SJCRH30 (cell line): ENCODE measurements at places on chromosomes 16 and 17.

DNA sequence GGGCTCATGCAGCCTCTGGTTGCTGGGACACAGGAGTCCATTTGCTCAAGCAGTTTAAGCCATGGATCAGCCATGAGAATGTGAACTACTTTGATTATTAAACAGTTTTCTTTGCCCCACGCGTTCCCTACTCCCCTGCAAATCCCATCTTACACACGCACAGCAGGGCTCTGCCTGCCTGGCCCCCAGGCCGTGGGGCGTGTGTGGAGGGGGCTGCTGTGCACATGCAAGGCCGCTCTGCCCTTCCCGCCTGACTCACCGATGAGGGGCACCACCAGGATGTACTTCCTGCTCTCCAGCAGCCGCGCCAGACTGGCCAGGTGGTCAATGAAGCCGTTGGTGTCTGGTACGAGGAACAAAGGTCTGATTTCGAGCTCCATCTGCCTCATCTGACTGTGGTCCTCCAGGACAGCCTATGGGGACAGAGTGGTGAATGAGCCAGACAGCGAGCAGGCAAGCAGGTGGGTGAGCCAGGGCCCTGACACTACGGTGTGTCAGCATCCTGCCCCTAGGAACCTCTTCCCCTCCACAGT, 13.7 kb downstream of the HIC1 start:
- peak; percentile 49 for DNase-seq

- DNase-seq = peak; percentile 40
Observed at GRCh38 chr17:74082886-74083285, 120.6 kb upstream of the RPL38 start.

DNA sequence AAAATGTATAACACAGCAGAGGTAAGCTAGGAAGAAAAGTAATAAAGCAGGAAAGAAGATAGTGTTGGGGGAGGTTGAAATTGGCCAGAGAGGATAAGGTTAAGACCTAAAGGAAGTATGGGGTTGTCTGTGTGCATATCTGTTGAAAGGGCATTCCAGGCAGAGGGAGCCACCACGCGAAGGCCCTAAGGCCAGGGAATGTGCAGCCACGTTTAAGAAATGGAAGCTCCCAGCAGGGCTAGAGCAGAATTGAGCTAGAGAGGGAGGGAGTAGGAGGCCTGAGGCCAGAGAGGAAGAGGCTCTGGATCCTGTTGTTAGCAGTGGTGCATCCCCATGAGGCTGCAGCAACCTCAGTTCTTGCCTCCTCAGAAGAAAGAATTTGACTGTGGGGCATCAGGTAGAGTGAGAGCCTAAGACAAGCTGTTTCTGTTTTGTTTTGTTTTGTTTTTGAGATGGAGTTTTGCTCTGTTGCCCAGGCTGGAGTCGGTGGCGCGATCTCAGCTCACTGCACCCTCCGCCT, 59.0 kb upstream of the CACNG5 start:
- DNase-seq = no peak

DNA sequence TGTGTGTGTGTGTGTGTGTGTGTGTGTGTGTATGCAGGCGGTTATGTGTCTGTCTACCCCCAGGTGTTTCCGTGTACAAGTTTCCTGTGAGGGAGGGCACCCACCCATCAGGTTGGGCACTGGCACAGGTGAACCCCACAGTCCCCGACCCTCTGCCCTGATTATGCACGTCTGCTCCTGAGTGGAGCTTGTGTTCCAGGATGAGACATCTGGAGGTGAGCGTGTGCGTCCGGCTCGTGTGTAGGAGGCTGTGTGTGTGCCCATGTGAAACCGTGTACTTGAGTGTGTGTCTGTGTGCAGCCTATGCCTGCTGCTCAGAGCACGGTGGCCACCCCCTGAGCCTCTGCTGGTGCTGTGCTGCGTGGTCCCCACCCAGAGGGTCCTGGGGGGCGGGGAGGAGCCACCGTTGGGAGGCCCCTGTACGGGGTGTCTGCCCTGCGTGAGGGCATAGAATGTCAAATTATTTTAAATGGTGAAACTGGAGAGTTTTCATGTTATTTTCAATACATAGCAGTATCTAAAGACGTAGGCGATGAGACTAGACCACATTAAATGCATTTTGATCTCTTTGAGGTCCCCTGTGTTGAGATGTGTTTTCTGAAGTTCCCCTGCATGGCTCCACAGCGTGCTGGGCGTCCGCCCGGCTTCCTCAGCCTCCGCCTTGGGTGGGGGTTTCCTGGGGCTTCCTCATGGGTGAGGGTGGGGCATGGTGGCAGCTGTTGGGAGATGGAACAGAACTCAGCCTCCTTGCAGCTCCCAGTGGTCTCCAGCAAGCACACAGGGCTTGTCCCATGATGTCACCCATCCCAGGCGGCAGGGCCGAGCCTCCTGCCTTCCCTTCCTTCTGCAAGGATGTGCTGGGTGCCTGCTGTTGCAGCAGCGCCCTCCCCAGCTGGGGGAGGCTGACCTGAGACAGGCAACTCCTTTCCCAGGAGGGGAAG, 43.4 kb downstream of the KCNJ12 start:
- DNase-seq = peak; percentile 43

DNA sequence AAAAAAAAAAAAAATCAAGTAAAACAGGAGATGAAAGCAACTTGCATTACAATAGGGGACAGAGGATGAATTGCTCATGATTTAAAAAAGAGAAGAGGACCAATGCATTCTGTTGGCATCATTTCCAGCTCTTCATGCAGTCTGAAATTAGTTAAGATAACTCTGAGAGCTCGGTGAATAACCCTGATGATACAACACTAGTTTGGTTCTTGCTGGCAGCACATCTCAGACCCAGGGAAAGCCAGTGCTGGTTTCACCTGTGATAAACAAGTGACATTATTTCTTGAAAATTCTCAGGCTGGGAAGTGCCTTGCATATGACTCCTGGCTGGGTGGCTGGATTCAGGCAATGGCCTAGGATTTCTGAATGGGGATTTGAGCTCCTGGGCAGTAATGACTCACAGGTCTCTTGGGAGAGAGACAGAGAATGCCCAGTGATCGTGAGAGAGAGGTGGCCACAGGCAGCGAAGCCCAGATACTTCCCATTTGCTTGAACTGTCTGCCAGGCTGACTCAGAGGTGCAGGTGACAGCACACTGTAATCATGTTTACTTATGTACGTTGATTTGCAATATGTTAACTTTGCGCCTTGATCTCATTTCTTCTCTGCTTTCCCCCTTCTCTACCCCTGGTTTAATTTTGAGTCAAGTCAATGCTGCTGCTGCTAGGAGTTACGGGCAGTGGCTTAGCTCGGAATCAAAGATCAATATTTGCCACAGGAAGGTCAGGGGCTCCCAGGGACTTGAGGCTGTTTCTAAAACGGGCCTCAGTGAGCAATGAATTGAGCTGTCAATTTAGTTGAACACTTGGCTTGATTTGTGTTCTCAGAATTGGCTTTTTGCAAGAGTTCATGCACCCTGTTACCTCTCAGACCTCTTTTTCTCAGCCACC, 27.1 kb downstream of the ARSG start:
- DNase-seq = peak; percentile 9

DNA sequence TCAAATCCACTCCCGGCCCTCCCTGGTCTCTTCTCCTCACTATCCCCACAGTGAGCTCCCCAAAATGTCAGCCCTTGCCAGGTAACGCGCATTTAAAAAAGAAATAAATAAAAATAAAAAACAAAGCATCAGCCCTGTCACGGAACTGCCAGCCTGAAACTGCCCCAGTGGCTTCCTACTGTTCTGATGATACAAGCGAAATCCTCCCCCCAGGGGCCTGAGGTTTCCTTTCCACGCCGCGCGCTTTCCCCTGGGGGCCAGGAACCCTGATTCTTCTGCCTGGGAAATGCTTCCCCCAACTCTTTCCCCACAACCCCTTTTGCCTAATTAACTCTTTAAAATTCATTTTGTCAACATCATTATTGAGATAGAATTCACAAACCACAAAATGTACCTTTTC, 12.2 kb upstream of the RPH3AL start:
- DNase-seq = no peak

- no peak for DNase-seq
Observed at GRCh38 chr16:89280546-89281188, 63.2 kb downstream of the ZNF778 start.

GRCh38 chr16:52861614-52862022, 191.1 kb downstream of the CHD9NB start:
- peak; percentile 57 for DNase-seq

DNA sequence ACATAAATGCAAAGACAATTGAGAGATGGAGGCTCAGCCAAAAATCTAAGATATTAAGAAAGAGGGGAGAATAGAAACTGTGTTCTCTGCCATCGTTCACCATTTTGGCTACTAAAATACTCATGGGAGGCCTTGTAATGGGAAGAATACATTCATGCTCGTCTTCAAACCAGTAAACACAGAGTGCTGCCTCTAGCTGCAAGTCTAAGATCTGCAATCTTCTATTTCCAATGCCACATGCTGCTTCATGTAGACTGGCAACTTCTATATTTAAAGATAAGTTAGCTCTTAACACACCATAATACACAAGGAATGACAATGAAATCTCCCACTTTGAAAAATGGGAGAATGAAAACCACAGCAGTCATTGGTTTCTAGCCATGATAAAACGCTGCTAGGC, 387.3 kb downstream of the HS3ST3B1 start:
- DNase-seq = no peak

GRCh38 chr16:65809627-65810026, 556.9 kb upstream of the CDH5 start:
- DNase-seq = no peak

GRCh38 chr17:41860254-41860931, 4.8 kb downstream of the KLHL11 start:
- DNase-seq = no peak

- DNase-seq = no peak
Observed at GRCh38 chr16:10817963-10818941, at the start of gene TVP23A. Gene TVP23A (minus strand): TSS chr16:10818794. CDS start chr16:10818493, 301 bp downstream.

GRCh38 chr16:68300734-68301459, 9.8 kb downstream of the SLC7A6OS start:
- no peak for DNase-seq

GRCh38 chr17:45270828-45271418, 9.0 kb upstream of the SPATA32 start:
- no peak for DNase-seq

DNA sequence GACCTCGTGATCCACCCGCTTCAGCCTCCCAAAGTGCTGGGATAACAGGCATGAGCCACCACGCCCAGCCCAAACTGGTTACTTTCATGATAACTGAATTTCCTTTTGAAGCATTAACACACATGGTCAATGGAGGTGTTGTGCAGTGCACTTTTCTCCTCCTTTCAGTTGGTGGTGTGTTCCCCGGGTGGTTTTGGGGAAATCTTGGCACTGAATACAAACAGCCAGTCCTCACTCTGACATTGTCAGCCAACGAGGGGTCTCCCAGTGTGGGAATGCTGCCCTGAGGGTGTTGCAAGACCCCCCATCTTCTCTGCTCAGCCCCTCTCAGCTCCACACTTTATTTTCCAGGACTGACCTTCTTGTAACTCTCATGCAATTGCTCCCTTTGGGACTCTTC, 70.5 kb downstream of the SOX9 start:
- DNase-seq = no peak
